ENCODE measurements at places on chromosomes 7 and 10. TPM values are rescaled to one million over a fixed set of nuclear protein-coding genes. Genes with fewer than 3 reads are reported as not detected.

Gene KLF14
- not detected for total RNA-seq

DNA sequence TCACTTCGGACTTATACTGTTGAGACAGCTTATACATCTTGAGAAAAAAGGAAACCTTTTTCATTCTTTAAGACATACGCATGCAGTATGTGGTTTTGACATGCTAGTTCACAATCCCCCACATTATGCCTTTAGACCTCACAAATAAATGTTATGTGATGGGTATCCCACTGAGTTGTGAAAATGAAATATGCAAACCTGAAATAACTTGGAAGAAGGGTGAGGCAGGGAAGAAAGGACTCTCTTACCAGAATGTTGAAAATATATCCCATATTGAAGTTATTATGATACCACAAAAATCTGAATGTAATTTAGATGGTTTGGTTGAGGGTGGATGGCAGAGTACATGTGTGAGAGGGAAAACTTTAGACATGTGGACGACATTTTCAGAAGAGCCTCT lies 379.8 kb downstream of the BBS9 start:
- H3K36me3 ChIP-seq: no peaks in the 10 kb centered on the region
- no peak for DNase-seq
- H3K4me3 ChIP-seq: no peak overlapping the region

DNA sequence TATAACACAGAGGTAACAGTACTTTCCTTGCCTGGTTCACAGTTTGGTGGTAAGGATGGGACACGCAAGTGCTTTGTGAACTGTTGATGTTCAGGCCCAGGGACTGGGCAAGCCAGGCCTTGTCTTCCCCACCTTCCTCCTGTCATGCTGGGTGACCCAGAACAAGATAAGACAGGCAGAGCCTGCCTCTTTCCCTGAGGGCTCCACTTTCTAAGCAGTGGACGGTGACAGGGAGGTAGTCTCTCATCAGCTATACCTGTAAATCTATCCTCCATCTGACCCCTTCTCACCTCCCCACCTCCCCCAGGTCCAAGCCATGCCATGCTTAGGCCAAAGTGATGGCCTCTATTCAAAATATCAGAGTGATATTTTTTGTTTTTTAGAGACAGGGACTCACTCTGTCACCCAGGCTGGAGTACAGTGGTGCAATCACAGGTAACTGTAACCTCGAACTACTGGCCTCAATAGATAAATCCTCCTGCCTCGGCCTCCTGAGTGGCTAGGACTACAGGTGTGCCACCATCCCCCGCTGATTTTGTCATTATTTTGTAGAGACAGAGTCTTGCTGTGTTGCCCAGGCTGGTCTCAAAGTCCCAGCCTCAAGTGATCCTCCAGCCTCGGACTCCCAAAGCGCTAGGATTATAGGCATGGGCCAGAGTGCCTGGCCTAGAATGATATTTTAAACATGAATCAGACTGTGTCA lies 42.8 kb downstream of the PDLIM1 start:
- no peak overlapping the region for H3K27ac ChIP-seq
- no peak overlapping the region for H3K4me3 ChIP-seq
- no peaks in the 10 kb centered on the region for H3K4me1 ChIP-seq
- no peaks in the 10 kb centered on the region for H3K36me3 ChIP-seq

- no peaks in the 10 kb centered on the region for H3K36me3 ChIP-seq
- H3K4me1 ChIP-seq: no peaks in the 10 kb centered on the region
- peak; percentile 78 for DNase-seq
- H3K27me3 ChIP-seq: no peaks in the 10 kb centered on the region
Observed at GRCh38 chr7:83936056-83936708, 258.4 kb downstream of the SEMA3A start.

Gene MYPN
- not detected for total RNA-seq

GRCh38 chr7:27739301-27739908 lies 557 bp upstream of the TAX1BP1 start:
- H3K27ac ChIP-seq: peak overlapping the region; percentile 14
- H3K27me3 ChIP-seq: no peaks in the 10 kb centered on the region

All from neural progenitor cell (in vitro differentiated cells).